Fibroblast of mammary gland (primary cell): ENCODE measurements at places on chromosomes 12 and 14.

DNA sequence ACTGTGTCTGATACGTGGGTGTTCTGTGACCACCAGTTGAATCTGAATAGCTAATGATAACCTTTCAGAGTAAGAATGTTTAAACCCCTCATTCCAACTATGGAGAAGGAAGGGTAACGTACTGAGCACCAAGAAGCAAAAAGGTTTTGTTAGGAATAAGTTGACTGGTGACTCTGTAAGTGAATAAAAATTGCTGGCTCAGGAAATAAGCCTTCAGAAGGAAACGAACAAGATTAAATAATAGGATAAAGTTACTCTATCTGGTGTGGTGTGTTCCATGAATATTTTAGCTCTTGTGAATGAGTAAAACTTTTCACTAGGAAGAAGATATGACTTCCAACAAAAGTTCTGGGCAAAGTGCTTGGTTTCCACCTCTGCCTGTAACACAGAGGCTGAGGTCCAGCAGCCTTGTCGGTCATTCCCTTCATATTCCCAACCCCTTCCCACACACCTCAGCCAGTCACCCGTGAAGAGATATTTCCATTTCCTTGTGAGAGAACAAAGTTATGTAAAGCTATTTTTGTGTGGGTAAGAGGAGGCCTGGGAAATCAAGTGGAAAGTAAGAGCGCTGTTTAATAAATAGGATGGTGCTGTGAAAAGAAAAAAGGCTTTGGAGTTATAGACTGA is 47.1 kb downstream of the ARF6 start:
- DNase-seq = no peak

GRCh38 chr14:29759521-29760340 is 167.9 kb downstream of the PRKD1 start:
- DNase-seq = no peak

GRCh38 chr14:89700801-89701200 is 253.7 kb downstream of the EFCAB11 start:
- no peak for DNase-seq

- no peak for DNase-seq
These were observed 67.1 kb upstream of the BCL2L14 start for GRCh38 chr12:12003609-12004008.
